ENCODE measurements at places on chromosomes 4 and X. TPM values are rescaled to one million over a fixed set of nuclear protein-coding genes. Genes with fewer than 3 reads are reported as not detected.

NPY1R gene
- total RNA-seq, result 0.41 TPM

ADGRL3 gene
- 0.90 TPM for total RNA-seq

GRCh38 chr4:26484032-26484515 is 6.2 kb downstream of the CCKAR start:
- no peak for DNase-seq

- DNase-seq, result no peak
Measured at GRCh38 chr4:7510066-7510465, 75.3 kb upstream of the PSAPL1 start.

DNA sequence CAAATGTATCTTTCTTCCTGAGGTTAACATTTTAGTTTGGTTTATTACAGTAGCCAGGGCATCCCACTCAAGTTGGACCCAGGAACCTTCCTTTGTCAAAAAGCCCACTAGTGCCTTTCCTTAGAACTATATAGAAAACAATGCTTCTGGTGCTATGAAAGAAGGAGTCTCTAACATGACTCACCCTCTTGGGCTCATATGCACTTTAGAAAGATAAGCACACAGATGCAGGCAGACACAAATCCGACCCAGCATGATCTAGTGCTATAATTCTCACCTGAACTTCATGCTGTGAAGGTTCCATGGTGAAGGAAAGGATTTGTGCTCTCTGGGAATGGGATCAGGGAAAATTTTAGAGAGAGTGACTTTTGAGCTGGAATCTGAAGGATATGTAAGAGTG is 289.4 kb downstream of the ANKRD50 start:
- DNase-seq, result no peak

DNA sequence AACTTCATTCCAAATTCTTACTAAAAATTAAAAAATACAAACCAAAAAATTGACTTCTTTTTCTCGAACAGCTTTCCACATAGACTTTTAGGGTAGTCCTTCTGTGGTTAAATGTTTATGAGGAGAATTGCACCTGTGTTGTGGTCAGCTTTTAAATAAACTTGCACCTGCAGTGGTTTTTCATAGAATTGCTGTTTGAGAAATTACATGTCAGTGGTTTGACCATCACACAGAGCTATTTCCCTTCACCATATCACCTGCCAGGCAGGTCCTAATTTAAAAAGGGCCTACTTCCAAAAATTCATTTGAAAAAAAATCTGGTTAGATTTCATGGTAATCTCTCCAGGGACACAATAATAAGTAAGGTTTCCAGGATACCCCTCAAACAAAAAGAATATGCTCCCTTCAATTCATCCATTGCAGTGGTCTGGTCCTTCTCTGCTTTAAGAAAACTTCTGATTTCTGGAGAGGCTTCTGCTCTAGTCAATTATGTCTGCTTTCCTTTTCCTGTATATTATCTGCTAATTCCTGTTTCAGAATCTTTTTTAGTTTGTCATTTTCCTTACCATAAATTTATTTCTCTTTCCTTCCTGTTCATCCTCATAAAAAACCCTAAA is 9.8 kb upstream of the UTP3 start:
- DNase-seq, result no peak

DNA sequence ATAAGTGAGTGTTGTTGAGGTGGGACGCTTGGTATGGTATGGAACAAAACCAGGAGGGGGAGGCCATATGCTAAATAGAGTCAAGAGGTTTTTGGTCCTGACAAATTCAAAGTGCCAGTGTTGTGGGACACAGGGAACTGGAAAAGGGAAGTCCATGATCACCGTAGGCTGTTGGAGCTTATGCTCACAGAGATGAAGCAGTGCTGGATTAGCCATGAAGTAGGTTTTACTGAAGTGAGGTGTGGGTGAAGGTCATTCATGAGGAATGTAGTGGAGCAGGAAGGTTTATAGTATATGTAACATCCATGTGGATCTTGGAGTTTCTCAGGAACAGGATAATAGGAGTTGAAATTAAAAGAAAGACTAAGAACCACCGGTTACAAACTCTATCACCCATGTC is 256.1 kb upstream of the PITX2 start:
- no peak for DNase-seq

GRCh38 chr4:8322794-8323704 is 53.5 kb downstream of the HTRA3 start:
- no peak for DNase-seq

DNA sequence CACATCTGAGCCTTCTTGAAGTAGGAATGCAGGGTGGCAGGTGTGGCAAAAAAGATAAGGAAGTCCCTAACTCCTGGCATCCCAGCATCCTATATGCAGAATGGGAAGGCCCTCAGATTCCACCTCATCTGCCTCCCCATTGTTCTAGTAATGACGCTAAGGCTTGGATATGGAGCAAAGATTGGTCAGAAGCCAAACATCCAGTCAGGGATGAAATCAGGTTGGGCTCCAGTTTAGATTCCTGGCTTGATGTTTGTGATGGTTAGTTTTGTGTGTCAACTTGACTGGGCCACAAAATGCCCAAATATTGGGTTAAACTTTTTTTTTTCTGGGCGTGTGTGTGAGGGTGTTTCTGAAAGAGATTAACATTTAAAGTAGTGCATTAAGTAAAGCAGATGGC is 39.6 kb upstream of the MAGEA4 start:
- DNase-seq, result no peak

Data from PC-9 (cell line).